ENCODE measurements at places on chromosomes 11 and 22.

DNA sequence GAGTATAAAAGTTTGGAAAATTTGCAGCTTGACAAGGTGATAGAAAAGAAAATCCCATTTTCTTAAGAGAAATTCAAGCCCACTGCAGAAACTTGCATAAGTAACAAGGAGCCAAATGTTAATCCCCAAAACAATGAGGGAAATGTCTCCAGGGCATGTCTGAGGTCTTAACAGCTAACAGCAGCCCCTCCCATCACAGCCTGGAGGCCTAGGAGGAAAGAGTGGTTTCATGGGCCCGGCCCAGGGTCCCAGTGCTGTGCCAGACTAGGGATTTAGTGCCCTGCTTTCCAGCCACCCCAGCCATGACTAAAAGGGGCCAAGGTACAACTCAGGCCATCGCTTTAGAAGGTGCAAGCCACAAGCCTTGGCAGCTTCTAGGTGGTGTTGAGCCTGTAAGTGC is 123.7 kb upstream of the TRPC6 start:
- DNase-seq = no peak

GRCh38 chr22:47304854-47305253 is 542.4 kb downstream of the TBC1D22A start:
- no peak for DNase-seq

DNA sequence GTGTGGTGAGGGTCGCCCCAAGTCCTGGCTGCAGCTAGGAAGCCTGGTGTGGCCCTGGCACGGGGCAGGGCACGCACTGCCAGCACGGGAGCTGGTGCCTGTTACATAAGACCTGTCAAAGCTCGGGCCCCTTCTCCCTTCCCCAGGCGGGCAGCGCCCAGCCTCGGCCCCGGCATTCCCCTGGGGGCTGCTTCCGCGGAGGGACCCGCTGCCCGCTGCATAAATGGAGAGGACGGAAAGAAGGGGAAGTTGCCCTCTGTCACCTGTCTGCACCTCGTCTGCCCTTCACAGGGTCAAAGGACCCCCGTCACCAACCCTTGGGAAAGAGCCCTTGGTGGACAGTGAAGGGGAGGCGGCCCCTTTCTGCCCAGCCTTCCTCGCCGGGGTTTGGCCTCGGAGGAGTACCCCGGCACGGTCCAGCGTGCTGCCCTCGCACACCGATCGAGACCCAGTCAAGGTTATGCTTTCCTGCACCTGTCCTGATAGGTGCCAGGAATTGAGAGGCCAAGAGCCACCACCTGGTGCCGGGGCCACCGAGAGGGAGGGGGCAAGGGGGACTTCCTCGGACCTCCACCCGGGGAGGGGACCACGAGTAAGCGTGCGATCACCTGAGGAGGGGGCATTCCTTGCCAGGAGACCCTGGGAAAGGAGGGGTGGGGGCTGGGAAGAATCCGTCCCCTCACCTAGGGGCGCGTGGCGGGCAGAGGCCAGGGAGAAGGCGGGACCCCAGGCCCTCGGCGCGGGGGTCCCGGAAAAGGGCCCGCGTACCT is 16.8 kb upstream of the MFRP start:
- DNase-seq = no peak

DNA sequence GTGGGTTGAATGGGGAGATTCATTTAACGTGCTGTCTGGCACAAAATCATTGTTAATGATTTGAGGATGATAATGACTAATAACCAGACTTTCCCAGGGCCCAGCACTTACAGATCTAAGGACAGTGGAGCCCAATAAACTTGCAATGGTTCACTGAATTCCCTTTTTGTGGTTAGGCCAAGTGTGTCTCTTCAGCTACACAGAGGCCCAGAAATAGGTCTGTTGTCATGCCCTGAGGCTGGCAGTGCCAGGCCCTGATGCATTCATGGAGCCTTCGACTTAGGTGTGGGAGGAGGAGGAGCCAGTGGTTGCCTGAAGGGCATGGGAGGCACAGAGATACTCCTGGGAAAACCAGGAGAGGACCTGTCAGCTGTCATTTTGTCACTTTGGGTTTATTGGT is 56.1 kb downstream of the KIAA1671 start:
- DNase-seq = no peak

GRCh38 chr22:41128606-41129005 is 36.2 kb downstream of the EP300 start:
- DNase-seq = no peak

- no peak for DNase-seq
Observed at GRCh38 chr11:88179141-88179540, 3.9 kb upstream of the RAB38 start.

GRCh38 chr11:14306481-14306880 is 52.5 kb downstream of the RRAS2 start:
- DNase-seq = no peak

DNA sequence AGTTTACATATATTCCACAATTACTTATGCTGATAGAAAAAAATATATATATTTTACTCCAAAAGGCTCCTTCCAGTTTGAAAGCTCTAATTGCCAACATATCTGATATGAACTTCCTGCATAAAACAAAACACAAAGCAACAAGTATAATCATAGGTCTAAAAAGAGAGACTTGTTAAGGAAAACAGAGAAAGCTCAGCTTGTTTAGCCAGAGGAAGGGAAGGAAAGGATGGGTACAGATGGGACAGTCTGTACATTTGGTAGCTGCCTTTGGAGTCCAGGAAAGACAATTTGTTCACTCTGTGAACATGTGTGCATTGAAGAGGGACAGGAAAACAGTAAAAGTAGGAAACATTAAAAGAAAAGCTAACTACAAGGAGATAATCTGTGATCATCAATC is 45.7 kb upstream of the AKIP1 start:
- DNase-seq = no peak
